ENCODE measurements at places on chromosomes 7 and 10. TPM values are rescaled to one million over a fixed set of nuclear protein-coding genes. Genes with fewer than 3 reads are reported as not detected.

The SLC26A5 gene
- total RNA-seq, result not detected

The HMX3 gene
- total RNA-seq, result not detected

The FLNC gene
- 202 TPM for total RNA-seq

The NAT16 gene
- total RNA-seq, result not detected

The CABCOCO1 gene
- total RNA-seq, result 3.2 TPM

The SSC4D gene
- total RNA-seq, result 0.64 TPM

The PIP gene
- total RNA-seq, result not detected

The ACHE gene
- total RNA-seq, result not detected

The CLDN3 gene
- not detected for total RNA-seq

The MYH16 gene
- total RNA-seq, result not detected

The VDAC2 gene
- total RNA-seq, result 133 TPM
